ENCODE measurements at places on chromosomes 1 and 21.

DNA sequence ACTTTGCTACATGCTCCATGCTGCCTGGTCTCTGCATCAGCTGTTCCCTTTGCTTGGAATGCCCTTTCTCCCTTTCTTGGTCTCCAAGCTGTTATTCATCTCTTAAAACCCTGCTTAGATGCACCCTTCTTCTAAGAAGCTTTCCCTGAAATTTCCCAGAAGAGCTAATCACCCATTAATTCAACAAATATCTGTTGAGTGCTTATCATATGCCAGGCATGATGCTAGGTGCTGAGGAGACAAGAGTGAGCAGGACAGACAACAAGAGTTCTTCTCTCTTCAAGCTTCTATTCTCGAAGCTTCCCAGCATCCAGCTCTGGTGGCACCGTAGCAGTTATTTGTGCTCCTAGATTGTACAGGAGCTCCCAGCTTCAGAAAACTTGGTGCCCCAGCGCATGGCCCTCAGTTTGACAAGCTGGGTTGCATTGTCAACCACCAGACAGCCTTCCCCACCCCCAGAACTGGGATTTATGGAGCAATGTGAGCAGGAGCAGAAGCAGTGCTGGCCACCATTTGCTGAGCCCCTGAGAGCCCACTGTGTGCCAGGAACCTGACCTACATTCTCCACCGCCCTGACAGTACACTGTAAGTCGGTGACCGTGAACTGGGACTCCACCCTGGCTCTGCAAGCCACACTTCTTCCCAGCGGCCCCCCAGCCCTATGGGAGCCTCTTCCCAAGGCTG is 68.0 kb upstream of the ACOT11 start:
- DNase-seq = no peak

GRCh38 chr1:231630558-231631205 is 4.1 kb downstream of the DISC1 start:
- DNase-seq = no peak

DNA sequence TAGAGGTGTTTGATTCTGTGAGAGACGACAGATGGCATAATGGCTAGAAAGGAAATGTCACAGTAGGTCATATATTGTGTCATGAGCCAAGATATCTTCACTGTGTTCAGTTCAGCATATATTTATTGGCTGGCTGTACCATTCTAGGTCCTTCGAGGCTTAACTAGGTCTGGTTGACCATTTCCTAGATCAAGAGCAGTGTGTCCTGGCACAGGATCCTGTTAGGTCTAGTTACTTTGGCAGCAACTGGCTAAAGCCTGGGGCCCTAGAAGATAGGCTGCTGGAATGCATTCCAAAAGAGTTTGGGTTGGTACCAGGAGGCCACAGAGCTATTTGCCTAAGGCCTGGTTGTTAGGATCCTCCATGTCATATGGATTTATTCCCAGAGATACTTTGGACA is 20.9 kb downstream of the ZBTB40 start:
- DNase-seq = no peak

- DNase-seq = no peak
Observed at GRCh38 chr1:78561856-78562255, 58.4 kb upstream of the IFI44L start.

DNA sequence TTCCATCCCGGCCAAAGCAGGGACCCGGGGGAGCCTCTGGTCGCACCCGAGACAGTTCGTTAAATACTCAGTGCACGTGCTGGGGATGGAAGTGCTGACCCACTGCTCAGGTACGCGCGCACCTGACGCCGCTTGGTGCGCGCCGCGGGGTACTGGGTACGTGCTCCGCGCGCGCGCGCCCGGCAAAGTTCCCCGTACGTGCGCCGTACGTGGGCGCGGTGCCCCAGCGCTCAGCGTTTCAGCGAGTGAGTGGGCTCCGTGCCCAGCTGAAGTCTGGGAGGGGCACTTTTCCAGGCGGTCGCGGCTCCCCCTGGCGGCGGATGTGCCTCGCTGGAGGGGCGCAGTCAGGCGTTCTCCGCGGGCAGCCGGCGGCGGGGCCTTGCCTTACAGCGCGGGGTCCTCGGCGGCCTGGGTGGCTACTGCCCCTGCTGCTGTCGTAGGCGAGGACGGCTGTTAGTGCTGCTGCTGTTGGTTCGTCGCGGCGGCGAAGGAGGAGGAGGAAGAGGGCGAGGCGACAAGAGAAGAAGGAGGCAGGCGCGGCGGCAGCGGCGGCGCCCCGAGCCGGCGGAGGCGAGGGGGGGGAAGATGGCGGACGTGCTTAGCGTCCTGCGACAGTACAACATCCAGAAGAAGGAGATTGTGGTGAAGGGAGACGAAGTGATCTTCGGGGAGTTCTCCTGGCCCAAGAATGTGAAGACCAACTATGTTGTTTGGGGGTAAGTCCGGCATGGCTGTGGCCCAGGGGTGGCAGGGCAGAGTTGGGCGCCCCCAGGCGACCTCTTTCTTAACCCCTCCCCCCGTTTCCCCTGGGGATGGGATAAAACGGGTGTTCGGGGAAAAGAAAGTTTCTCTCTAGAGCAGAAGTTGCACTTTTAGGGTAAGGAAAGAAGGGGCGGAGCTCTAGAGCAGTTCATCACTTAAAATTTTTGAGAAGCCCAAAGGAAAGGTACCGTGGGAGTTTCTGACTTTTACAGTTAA is at the start of gene CDC73:
CDC73 (plus strand) TSS at position 416 of the 978 bp plus-strand sequence; CDS start at position 586, 170 bp downstream.
- DNase-seq = peak; percentile 99

GRCh38 chr21:34223376-34223775 is 140.4 kb upstream of the KCNE2 start:
- DNase-seq = no peak

DNA sequence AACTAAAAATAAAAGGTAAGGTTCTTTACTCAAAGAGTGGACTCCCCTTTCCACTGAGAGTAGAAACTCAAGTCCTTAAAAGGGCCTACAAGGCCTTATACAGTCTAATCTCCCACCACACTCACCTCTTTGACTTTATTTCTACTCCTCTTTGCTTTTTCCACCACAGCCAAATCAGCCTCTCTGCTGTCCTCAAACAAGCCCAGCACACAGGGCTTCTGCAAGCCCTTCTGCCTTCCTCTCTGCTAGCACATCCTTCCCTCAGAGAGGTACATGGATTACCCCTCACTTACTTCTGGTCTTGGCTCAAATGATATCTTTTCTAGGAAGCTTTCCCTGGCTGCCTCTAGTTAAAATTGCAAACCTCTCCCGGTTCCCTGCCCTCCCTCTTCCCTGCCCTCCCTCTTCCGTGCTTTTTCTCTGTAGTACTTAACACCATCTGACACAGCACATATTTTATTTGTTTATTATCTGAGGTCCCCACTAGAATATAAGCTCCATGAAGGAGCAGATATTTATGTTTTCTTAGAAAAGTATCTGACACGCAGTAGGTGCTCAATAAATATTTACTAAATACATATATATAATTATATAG is 1.7 kb downstream of the LYST start:
- no peak for DNase-seq

DNA sequence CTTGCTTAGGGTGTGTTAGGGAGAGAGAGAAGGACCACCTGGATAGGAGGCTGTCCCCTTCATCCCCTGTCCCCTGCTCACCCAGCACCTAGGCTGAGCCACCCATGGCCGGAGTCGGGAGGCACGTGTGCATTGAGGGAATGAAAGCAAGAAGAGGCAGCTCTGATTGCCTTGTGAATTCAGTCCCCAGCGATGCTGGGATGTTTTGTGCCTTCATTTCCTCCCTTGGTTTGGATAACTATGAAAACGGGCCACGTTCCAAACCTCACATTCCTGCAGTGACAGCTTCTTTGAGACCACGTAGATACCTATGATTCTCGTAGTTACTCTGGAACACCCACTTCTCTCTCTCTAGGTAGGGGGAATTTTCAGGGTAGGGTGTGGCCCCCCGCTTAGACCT is 67.1 kb downstream of the MAN1C1 start:
- DNase-seq = no peak

DNA sequence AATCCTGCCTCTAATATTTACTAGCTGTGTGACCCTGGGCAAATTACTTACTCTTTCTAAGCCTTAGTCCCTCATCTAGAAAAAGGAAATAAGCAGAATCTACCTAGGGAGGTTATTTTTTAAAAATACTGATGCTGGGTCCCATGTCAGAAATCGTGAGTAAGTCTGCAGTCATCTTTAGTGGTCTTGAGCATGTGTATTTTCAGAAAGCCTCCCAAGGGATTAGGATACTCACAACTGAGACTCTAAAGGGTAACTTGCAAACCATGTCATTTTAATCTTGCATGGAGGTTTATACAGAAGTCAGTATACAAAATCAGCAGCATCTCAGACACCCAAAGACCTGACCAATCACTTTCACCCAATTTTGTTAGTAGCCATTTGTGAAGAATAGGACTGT is 43.2 kb downstream of the DSTYK start:
- no peak for DNase-seq

DNA sequence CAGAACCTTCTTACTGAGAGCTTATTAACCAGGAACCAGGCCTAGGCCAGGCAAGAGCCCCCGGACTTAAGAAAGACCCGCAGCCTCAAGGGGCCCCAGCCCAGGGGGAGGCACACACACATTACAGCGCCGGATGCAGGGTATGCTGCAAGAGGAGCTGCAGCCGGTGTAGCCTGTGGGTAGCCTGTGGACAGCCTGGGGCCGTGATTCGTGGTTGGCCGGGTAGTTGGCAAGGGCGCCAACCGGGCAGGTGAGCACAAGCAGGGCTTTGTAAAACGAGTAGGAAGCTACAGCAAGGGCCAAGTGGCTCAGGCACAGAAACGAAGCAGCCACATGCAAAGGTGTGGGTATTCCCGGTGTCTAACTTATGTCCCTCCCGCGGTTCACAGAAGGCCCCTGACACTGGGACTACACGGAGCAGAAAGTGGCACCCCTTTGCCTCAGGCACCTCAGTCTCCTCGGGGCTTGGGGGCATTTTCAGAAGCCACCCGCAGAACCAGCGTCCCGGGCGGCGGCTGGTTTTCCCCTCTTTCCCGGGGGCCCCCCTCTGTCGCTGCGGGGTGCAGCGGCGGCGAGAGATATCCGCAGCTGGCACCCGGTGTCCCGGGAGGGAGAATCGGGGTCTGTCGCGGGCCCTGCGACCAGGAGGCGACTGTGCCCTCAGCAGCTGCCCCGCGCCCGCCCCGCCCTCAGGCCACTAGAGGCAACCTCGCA is 40.8 kb downstream of the KIAA1614 start:
- DNase-seq = no peak

DNA sequence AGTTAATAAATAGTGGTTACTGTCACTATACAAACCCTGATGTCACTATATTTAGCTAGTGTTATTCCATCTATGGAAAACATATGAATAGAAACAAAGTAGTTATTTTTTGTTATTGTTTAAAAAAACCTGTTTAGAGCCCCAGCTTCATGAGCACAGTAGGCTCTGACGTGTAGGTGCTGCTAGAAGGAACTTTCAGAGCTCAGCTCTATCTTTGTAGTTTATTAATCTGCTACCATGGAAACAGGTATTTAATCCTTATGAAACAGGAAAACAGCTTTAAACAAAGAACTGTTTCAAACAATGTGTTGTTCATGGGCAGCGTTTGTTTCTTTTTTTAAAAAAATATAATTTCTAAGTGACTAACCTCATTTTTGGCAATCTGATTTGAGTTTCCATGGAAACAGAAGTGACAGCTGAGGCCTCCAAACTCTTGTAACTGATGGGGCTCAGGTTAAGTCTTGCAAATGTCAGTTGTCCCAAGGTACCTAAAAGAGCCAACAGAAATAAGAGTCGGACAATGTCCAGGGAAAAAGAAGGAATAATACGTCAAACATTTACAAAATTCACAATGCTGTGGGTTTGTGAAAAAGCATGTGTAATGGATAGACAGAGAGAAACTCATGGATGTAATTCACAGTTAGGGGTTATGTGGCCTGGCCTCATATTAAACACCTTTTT is 162.0 kb upstream of the C21orf91 start:
- DNase-seq = no peak

GRCh38 chr1:47710329-47711071 is 272.7 kb downstream of the FOXD2 start:
- DNase-seq = peak; percentile 64

- no peak for DNase-seq
Observed at GRCh38 chr1:13766592-13767564, 66.9 kb downstream of the PRDM2 start.

GRCh38 chr21:37717534-37717933 is 198.7 kb downstream of the KCNJ6 start:
- no peak for DNase-seq
